ENCODE measurements at places on chromosomes 13 and 19. TPM values are rescaled to one million over a fixed set of nuclear protein-coding genes. Genes with fewer than 3 reads are reported as not detected.
A peak's percentile ranks its signal among the peaks of the same experiment; 100 is the strongest.

GRCh38 chr19:12788682-12789097 is 2.6 kb upstream of the JUNB start:
- DNase-seq, result peak; percentile 84

- DNase-seq, result peak; percentile 24
Observed at GRCh38 chr19:57280962-57281400, 696 bp downstream of the ZNF460 start.

DNA sequence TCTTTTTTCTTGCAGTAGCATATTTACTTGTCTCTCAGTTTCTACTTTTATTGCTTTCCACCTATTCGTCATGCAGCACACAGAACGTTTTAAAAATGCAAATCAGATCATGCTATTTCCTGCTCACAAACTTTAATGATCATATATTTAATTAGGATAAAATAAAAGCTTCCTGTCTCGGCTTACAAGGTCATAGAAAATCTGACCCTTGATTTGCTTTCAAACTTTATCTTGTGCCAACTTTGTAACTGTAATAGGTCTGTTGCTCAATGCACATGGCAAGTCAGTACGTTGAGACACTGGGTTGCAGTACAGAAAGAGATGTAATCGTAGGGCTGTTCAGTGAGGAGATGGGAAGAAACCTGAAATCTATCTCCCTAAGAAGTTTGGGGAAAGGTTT is 95.6 kb upstream of the CSNK1A1L start:
- DNase-seq, result no peak

DNA sequence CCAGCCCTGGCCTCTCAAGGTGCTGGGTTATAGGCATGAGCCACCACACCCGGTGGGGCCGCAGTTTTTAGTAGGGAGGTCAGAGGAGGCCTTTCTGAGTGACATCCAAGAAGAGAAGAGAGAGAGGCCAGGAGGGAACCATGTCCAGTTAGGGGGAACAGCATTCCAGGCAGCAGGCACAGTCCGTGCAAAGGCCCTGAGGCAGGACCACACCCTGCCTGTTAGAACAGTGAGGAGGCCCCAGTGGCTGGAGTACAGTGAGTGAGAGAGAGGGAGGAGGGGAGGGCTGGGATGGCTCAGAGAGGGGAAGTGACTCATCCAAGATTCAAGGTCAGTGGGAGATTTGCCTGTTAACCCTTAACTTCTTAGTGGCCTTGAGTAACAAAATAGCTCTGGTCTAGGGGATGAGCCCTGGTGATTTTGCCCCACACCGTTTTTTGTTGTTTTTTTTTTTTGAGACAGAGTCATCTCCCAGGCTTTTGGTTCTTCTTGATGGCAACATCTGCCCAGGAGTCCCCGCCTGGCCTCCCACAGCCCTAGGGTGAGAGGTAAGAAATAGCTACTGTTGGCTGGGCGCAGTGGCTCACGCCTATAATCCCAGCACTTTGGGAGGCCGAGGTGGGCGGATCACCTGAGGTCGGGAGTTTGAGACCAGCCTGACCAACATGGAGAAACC is 2.7 kb upstream of the PLIN3 start:
- DNase-seq, result peak; percentile 32

DNA sequence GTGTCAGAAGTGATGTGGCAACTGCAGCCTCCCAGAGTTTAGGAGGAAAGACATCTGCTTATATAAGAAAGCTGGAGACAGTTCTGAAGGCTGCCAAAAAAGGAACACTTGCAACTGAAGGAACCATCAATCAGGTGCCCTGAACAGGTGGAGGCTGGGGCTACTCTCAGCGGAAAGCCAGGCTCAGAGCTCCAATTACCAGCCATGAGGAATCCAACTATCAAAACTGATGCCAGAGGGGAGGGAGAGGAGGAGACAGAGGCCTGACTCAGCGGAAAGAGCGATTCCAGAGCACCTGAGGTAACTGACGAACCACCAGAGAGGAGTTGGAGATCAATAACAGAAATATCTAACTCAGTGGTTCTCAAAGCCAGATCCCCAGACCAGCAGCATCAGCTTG is 24.3 kb downstream of the LEUTX start:
- DNase-seq, result no peak

DNA sequence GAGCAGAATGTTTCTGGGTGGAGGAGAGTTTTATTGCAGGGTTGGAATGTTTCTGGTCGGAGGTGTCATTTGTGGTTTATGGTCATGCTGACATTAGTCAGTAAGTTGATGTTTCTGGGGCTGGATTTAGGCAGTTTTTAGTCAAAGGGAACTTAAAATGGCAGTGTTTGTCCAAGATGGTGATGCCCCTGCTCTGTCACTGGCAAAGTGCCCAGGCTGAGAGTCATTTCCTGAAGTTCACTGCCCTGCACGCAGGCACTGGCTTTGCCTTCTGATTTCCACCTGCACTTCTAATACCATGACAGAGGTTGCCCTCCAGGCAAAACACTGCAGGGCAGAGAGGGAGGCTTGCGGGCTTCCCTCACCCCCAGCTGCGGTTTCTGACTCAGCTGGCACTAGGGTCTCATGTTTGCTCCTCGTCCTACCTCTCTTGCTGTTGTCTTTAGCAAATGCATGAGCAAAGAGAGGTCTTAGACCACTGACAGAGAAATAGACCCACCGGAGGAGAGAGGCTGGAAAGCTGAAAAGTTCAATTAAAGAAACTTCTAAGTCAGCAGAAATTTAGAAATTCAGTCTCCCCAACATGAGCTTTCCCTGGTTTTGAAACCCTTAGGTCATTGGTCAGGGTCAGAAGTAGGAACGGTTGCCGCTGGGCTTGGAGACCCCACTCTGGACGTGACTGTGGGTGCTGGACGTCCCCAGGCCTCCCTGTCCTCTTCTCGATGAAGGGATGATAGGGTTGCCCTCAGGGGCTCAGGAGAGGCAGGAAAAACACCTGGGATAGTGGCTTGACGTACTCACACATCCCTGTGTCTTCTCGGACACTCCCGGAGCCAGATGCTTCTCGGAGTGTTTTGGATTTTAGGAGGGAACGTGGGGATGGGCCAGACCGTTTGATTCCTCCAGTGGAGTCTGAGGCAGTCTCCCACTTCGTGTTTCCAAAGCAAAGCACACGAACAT is 26.3 kb downstream of the TMEM255B start:
- DNase-seq, result no peak

DNA sequence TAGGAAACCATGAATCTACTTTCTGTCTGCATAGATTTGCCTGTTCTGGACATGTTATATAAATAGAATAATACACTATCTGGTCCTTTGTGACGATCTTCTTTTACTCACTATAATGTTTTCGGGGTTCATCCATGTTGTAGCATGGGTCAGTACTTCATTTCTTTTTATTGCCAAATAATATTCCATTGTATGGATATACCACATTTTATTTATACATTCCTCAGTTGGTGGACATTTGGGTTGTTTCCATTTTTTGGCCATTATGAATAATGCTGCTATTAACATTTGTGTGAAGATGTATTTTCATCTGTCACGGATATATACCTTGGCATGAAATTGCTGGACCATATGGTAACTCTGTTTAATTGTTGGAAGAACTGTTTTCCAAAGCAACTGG is 6.8 kb downstream of the BIVM start:
- DNase-seq, result no peak

GRCh38 chr19:30549151-30549550 is 177.0 kb downstream of the ZNF536 start:
- DNase-seq, result no peak

The IGFL4 gene
- 5.7 TPM for polyA plus RNA-seq

The C19orf81 gene
- polyA plus RNA-seq, result 1.9 TPM

The IZUMO4 gene
- polyA plus RNA-seq, result 2.9 TPM

The NALCN gene
- 0.14 TPM for polyA plus RNA-seq

The KLF16 gene
- polyA plus RNA-seq, result 13.6 TPM

The MBD3L3 gene
- polyA plus RNA-seq, result not detected

The CEACAM3 gene
- not detected for polyA plus RNA-seq
